ENCODE measurements at places on chromosomes 5 and 9. TPM values are rescaled to one million over a fixed set of nuclear protein-coding genes. Genes with fewer than 3 reads are reported as not detected.

Gene INSL4
- total RNA-seq: not detected

Gene PNPLA7
- 0.58 TPM for total RNA-seq

Gene ARSI
- 0.04 TPM for total RNA-seq

Gene ERGIC1
- total RNA-seq: 51.3 TPM

Gene TIMD4
- not detected for total RNA-seq

Gene KCNV2
- not detected for total RNA-seq

All from K562 (cell line).